HT-29 (cell line): ENCODE measurements at places on chromosomes 6 and 20.

DNA sequence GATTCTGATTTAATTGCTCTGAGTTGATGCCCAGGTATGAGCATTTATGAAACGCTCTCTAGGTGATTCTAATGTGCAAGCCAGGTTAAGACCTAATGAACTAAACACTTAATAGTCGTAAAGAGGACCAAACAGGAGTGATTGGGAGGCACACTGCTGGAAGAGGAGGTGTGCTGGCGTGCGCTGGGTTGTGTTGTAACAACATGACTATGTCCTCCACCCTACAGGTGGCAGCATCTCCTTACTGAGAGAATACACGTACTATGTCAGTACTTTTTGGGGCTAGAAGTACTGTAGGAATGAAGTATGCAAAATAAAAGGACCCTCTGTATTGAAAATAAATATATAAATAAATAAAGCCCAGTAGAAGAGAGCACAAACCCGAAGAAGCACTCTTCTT lies 11.9 kb downstream of the C6orf89 start:
- peak; percentile 45 for DNase-seq

GRCh38 chr6:47363736-47364135 lies 54.0 kb upstream of the TNFRSF21 start:
- no peak for DNase-seq

- peak; percentile 77 for DNase-seq
Measured at GRCh38 chr6:6057442-6058053, 50.8 kb upstream of the NRN1 start.

- DNase-seq: no peak
Measured at GRCh38 chr6:62429781-62430180, 143.8 kb upstream of the KHDRBS2 start.

DNA sequence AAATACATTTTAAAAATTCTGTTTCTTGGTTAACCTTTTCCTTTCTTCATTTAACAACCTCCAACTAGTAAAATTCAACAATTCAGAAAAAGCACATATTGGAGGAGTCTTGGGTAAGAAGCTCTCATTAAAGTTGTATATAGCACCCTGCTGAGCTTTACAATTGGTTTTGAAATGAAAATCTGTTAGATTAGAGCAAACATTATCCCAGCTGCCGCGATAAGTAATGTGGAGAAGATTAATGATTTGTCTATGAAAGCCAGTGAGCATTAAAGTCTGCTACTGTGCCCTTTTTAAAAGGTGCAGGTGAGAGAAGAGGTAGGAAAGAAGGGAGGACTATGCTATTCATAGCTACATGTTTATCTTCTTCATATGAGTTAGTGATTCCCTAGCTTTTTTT lies 201.5 kb downstream of the ZFAND3 start:
- DNase-seq: no peak

- no peak for DNase-seq
Measured at GRCh38 chr6:5427586-5427985, 166.3 kb downstream of the FARS2 start.
